ENCODE measurements at places on chromosomes 16 and 17.

DNA sequence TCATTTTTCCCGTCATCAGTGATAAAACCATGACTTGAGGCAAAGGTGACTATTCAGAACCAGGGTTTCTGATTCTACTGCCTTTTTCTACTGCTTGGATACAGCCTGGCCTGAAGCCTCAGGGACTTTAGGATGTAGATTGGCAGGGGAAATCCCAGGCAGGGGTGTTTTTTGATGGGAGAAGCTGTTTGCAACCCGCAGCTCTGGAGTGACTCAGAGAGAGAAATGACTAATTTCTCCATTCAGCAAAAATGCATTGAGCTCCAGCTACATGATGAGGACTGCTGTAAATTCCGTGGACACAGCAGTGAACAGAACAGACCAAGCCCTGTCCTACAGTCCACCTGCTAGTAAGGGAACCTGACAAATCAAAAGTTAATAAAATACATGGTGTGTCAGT is 560.6 kb downstream of the CDH13 start:
- DNase-seq, result no peak

DNA sequence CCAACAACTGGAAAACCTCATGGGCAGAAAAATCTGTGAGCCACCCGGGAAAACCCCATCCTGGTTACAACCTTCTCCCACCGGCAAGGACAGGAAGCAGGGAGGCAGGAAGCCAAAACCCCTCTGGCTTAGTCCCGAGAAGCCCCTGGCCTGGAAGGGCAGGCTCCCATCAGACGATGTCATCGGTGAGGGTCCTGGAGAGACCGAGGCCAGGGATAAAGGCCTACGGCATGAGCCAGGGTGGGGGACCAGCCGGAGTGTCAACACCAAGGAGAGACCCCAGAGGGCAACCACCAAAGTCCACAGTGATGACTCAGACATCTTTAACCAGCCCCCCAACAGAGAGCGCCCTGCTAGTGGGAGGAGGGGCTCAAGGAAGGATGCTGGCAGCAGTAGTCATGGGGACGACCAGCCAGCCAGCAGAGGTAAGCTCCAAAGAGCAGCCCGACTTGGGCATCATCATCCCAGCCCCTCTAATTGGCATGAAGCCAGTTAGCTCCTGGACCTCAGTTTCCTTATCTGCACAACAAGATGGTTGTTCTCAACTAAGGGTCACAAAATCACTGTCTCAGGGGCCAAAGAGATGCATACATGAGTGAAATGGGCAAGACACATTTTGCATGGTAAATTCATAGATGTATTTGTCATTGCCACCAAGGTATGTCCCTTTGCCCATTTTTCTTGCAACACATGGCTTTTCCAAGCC is 190.7 kb downstream of the KATNIP start:
- DNase-seq, result no peak

DNA sequence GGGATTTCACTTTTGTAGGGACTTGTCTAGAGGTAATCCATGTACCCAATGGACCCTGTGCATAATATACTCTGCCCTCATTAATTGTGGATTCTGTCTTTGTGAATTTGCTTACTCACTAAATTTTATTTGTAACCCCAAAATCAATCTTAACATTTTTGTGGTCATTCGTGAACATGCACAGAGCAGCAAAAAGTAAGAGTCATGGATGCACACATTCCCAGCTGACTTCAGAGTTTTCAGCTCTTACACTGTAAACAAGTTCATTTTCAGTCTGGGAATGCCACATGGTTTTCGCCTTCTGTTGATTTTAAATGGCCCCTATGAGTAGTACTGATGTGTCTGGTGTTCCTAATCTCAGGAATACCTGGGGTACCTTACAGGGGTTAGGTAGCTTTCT is 24.3 kb downstream of the TAC4 start:
- DNase-seq, result no peak

GRCh38 chr16:27311448-27311830 is 2.3 kb upstream of the IL4R start:
- no peak for DNase-seq

GRCh38 chr16:84369938-84370627 is 1.7 kb downstream of the ATP2C2 start:
- no peak for DNase-seq

DNA sequence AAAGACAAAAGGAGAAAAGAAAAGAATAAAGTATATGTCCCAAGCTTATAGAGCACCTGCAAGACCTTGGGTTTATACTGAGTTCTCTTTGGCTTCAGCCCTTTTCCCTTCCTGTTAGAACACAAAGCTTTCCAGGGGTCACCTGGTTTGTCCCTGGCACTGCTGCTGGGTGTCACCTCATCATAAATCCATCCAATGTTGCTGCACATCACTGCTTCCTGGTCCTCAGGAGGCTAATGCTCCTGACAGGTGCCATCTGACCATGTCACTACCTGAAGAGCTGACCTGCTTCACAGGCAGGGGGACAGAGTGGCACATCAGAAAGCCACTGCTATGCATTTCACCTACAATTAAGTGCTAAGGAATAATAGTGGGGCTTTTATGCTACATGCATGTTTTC is 164.6 kb upstream of the ELAC2 start:
- DNase-seq, result no peak

DNA sequence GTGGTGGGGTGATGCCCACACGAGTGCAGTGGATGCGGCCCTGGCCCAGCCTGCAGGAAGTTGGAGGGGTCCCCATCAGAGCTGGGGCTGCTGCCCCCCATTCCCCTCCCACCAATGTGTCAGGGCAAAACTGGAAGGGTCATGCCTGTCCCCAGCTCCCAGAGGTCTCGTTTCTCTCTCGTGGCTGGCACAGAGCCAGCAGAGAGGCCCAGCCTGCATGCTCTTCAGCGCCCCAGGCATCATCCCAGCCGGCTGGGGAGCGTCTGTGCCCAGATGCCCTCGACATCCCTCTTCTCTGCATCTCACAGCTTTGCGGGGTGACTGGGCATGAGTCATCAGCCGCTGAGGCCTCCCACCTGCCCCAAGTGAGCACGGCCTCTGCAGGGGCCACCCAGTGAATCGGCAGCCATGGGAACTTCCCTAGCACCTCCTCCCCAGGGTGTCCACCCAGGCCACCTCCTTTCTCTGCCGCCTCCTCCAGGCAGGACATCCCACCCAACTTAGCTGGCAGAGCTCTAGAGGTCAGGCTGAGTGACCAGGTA is 9.8 kb upstream of the CSNK1D start:
- DNase-seq, result no peak

DNA sequence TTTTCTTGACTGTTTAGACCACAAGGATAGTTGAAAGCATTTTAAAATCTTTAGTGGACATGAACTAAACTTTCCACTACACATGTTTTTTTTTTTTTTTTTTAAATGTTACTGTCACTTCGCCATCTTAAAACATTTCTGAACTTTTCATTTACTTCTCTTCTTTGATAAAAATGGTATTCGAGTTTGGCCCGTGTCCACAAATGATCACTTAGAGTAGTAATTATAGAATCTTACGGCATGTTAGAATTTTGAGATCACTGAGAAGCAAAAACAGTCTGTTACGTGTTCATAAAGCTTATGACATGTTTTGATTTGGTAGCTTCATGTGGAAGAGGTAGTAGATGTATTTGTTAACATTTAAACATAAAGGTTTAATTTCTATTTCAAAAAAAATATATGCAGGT is 1.1 kb downstream of the NSRP1 start:
- DNase-seq, result no peak

- DNase-seq, result no peak
Measured at GRCh38 chr16:82699711-82700495, 73.1 kb downstream of the CDH13 start.

- DNase-seq, result no peak
Measured at GRCh38 chr16:49128740-49129139, 152.9 kb downstream of the CBLN1 start.

GRCh38 chr17:54898576-54898975 is 2.1 kb upstream of the TOM1L1 start:
- no peak for DNase-seq

- DNase-seq, result no peak
Measured at GRCh38 chr17:40509626-40510327, 8.4 kb upstream of the TNS4 start.

DNA sequence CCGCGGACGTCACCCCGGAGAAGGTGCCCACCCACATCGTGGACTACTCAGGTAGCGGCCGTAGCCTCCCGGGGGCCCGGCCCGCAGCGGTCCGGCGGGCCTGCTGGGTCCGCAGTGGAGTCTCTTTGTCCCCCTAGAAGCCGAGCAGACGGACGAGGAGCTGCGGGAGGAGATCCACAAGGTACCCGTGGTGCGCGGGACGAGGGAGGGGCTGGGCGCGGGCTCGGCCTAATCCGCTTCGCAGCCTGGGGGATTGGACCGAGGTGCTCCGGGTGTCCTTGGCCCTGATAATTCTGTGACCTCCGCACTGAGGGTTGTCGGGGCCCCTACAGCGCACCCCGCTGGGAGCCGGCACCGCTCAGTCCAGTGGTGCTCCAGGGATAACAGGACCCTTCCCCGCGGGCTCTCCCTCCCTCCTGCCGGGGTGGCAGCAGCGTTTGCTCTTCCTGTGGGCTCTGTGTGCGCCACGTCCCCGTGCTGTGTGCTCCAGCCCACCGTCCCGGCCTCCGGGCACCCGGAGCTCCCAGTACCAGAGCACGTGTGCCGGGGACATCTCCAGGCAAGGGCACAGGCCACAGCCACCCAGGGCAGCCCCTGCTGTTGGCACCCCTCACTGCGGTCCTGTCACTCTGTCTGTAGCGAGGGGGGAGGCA is 713 bp downstream of the RHOT2 start:
- DNase-seq, result no peak

DNA sequence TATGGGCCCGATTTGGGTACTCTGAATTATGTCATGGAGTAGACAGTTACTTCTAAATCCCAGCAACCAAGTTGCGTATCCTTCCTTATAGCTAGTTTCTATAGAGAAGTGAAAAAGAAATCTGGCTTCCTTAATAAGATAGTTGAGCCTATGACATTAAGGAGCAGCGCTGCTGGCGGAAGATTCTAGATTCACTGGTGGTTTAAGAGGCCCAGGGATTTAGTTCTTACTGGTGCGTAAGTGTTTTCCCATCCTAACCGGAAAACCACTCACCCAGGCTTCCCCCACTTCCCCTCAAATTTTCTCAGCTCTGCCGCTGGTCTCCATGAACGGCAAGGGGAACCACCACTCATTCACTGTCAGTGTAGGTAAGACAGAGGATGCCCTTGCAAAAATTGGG is 230.4 kb downstream of the CPPED1 start:
- no peak for DNase-seq
